Aorta (tissue), 5 donors: ENCODE measurements at places on chromosomes 4 and X. TPM values are rescaled to one million over a fixed set of nuclear protein-coding genes. Genes with fewer than 3 reads are reported as not detected.

GRCh38 chrX:51894697-51895336 lies 1.4 kb downstream of the MAGED1 start:
- no peaks in the 10 kb centered on the region for H3K36me3 ChIP-seq
- no peak for DNase-seq
- H3K4me1 ChIP-seq, result no peaks in the 10 kb centered on the region
- H3K4me3 ChIP-seq, result peak overlapping the region; percentile 58
- peak overlapping the region; percentile 69 for H3K27ac ChIP-seq

DNA sequence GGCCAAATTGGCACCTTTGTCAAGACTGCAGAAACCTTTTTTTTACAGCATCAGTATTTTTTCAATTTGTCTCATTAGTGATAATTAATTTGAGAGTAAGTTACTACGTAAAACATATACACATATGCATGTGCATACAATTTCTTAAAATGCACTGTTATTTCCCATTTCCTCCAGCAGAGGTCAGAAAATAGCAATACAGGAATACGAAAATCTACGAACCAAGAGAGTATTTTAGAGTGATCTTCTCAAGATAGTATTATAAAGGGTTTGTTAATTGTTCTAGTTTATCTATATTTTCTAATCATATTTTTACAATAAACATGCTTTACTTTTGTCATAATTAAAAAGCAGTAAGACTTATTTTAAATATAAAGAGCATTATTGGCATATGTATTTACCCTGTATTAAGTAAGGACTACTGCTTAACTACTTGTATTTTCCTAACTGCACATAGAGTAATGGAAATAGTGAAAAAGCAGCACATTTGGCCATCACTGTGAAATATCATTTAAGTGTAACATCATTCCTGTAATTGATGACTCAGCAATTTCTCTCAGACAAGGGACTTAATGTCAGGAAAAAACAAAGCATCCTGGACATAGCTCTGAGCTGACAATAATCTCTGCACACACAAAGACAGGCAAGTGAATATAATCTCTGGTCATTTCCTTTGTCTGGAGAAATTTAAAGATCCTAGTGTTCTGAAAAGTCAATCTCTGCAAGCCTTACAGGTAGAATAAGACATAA lies 45.6 kb downstream of the MAOB start:
- DNase-seq, result no peak
- no peaks in the 10 kb centered on the region for H3K36me3 ChIP-seq
- no peak overlapping the region for H3K27ac ChIP-seq
- no peaks in the 10 kb centered on the region for H3K4me1 ChIP-seq
- no peak overlapping the region for H3K4me3 ChIP-seq
- no peaks in the 10 kb centered on the region for H3K27me3 ChIP-seq

DNA sequence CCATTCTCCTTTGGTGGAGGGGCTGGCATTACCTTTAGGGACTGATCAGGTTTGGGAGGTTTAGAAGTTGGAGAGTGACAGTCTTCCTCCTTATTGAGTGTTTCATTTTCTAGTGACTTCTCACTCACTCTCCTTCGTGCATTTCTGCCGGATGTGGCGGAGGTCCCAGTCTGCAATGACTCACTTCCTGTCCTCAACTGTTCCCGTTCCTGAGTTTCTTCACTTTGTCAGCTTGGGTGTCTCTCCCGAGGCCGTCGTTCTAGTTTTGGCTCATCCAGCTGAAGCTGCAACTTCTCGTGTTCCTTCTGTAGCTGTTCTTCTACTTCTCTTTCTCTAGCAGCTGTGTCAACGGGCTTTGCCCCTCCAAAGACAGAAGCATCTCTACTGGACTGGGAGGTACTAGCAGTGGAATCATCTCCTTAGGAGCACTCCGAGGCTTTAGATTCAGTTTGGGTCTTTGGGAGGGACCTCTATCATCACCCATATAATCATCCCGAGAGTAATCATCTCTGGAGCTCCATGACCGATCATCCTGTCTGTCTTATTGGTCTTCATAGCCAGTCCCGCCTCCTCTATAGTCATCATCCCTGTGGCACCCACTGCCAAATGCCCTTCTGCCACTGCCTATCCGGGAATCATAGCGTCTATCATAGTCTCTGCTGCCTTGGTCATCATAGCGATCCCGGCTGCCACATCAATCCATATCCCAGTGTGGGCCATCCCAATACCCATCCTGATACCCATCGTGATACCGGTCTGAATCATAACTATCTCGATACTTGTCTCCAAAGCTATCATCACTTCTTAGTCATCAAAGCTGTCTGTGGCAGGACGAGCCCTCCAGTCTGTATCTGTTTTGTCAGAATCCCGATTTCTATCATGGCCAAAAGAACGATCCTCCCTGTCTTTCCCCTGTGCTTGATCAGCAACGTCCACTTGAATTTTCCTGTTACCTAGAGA lies 35.3 kb upstream of the VSIG4 start:
- no peaks in the 10 kb centered on the region for H3K36me3 ChIP-seq
- no peak overlapping the region for H3K4me3 ChIP-seq
- H3K27ac ChIP-seq, result no peak overlapping the region
- peak; percentile 81 for DNase-seq
- no peaks in the 10 kb centered on the region for H3K27me3 ChIP-seq

GRCh38 chr4:15331930-15332329 lies 95.9 kb upstream of the C1QTNF7 start:
- H3K36me3 ChIP-seq, result peaks cover 1% of the 10 kb centered on the region
- H3K27ac ChIP-seq, result no peak overlapping the region
- H3K4me1 ChIP-seq, result peaks cover 3% of the 10 kb centered on the region
- H3K27me3 ChIP-seq, result no peaks in the 10 kb centered on the region

- peak overlapping the region; percentile 19 for H3K27ac ChIP-seq
- H3K4me3 ChIP-seq, result no peak overlapping the region
- no peak for DNase-seq
- no peaks in the 10 kb centered on the region for H3K27me3 ChIP-seq
- H3K4me1 ChIP-seq, result no peaks in the 10 kb centered on the region
Measured at GRCh38 chrX:118761939-118762707, 34.7 kb downstream of the IL13RA1 start.

DNA sequence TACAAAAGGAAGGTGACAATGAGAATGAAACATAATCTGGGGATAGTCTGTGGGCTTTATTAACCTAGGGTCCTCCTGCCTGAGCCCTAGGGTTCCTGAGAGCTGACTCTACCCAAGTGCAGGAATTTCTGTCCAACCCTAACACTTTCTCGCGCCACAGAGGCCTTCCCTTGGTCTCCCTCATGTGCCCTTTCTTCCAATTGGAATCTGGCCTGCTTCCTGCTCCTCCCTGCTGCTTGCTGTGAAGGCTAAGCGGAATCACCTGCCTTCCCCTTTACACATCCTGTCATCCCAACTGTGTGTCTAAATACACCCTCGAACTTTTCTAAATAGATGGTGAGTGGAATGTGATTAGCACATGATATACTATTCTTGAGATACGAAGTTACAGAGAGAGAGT lies 5.9 kb downstream of the MAGEA11 start:
- H3K4me1 ChIP-seq, result no peaks in the 10 kb centered on the region
- H3K27me3 ChIP-seq, result no peaks in the 10 kb centered on the region
- DNase-seq, result no peak
- H3K4me3 ChIP-seq, result no peak overlapping the region

DNA sequence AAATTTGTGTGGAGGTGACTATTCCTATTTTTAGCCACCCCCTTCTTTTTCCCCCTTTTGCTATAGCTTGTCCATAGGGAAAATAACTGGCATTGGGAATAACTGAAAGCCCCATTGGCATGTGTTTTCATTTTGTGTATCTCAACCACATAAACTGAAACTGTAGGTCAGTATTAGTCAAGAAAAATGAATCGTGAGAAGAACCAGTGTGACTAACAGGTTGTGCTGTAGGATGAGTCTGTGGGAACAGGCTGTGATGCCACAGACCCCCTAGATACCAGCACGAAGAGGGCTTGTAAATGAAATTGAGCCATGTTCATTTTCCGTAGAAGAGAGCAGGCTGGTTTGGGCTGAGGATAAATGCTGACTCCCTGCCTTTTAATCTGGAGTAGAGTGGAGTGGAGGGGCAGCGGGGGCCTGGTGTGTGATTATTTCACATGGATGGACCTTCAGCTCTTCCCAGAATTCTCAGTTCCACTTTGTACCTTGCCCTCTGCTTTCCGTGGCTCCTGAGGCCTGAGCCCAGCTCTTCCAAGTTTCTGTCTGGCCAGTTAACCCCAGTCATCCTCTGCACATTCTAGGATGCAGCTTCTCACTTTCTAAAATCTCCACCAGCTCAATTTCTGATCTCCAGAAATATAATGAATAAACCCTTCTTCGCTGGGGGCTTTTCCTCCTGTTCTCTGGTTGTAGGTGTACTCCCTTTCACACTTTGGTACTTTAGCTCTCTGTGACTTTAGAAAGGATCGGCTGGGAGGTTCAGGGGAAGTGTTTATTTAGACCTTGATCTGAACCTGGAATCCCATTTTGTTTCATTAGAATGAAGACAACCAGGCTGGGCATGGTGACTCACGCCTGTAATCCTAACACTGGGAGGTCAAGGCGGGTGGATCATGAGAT lies 37.3 kb downstream of the DCUN1D4 start:
- no peak overlapping the region for H3K27ac ChIP-seq
- no peak overlapping the region for H3K4me3 ChIP-seq
- H3K27me3 ChIP-seq, result no peaks in the 10 kb centered on the region
- no peaks in the 10 kb centered on the region for H3K4me1 ChIP-seq
- no peaks in the 10 kb centered on the region for H3K36me3 ChIP-seq
- no peak for DNase-seq

- no peaks in the 10 kb centered on the region for H3K4me1 ChIP-seq
- H3K27me3 ChIP-seq, result no peaks in the 10 kb centered on the region
- no peaks in the 10 kb centered on the region for H3K36me3 ChIP-seq
Measured at GRCh38 chr4:1462009-1462767, 55.9 kb upstream of the NKX1-1 start.

DNA sequence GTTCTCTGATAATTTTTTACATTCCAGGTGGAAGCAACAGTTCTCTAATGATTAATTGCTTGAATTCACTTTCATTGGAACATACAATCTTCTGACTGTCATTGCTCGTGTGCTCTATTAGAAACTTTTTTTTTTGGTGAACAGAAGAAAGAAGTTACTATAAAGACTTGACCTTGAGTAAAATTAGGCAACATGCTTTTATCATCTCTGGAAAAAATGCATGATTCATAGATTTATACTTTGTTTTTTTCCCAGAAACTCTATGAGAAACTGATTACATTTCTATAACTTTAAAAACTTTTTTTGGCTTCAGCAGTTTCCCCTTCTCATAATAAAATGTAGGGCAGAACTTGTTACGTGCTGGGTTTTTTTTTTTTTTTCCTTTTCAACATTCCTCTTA lies 167.6 kb downstream of the ARHGAP10 start:
- no peak overlapping the region for H3K27ac ChIP-seq
- no peak overlapping the region for H3K4me3 ChIP-seq
- H3K36me3 ChIP-seq, result peaks cover 2% of the 10 kb centered on the region
- H3K27me3 ChIP-seq, result no peaks in the 10 kb centered on the region
- no peaks in the 10 kb centered on the region for H3K4me1 ChIP-seq

DNA sequence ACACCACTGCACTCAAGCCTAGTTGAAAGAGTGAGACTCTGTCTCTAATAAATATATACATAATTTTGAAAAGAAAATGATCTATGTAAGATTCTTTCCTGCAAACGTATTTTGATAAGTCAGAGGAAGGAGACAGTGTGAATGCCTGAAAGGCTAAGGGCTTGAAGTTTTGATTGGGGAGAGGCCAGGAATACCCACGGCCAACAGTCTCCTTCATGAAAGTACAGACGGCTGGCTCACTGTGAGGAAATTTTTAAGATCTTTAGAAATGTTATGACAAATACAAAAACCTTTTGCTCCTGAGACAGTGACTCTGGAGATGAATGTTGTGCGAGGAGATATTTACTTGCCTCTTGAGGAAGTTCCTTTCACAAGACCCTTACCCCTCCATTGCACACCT lies 111.4 kb upstream of the KLHL13 start:
- H3K4me1 ChIP-seq, result no peaks in the 10 kb centered on the region
- H3K4me3 ChIP-seq, result no peak overlapping the region

DNA sequence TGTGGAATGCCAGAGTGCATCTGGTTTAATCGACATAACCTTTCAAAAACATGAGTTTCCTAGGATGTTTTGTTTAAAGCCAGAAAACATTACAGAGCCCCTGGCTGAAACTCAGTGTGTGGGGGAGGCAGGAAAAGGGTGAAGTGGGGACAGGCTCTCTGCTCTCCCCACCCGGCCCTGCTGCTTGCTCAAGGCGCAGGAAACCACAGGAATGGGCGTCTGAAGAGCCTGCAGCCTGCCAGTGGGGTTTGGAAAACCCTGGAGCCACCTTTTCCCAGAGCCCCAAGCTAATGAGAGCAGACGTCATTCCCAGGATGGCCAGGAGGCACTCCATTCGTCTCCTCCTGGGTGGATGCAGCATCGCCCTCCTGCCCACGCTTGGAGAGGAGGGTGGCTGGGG lies 240.6 kb downstream of the AFAP1 start:
- H3K36me3 ChIP-seq, result no peaks in the 10 kb centered on the region
- H3K27me3 ChIP-seq, result no peaks in the 10 kb centered on the region
- H3K4me1 ChIP-seq, result no peaks in the 10 kb centered on the region
- H3K27ac ChIP-seq, result no peak overlapping the region
- no peak for DNase-seq

- H3K36me3 ChIP-seq, result no peaks in the 10 kb centered on the region
- H3K4me1 ChIP-seq, result no peaks in the 10 kb centered on the region
- H3K4me3 ChIP-seq, result no peak overlapping the region
- H3K27ac ChIP-seq, result no peak overlapping the region
- DNase-seq, result peak; percentile 58
Measured at GRCh38 chr4:3615386-3616286, 83.4 kb upstream of the LRPAP1 start.

GRCh38 chrX:10164879-10165278 lies 8.1 kb downstream of the CLCN4 start:
- no peak overlapping the region for H3K27ac ChIP-seq
- no peaks in the 10 kb centered on the region for H3K36me3 ChIP-seq
- H3K4me1 ChIP-seq, result no peaks in the 10 kb centered on the region
- no peak overlapping the region for H3K4me3 ChIP-seq
- no peak for DNase-seq
- no peaks in the 10 kb centered on the region for H3K27me3 ChIP-seq

DNA sequence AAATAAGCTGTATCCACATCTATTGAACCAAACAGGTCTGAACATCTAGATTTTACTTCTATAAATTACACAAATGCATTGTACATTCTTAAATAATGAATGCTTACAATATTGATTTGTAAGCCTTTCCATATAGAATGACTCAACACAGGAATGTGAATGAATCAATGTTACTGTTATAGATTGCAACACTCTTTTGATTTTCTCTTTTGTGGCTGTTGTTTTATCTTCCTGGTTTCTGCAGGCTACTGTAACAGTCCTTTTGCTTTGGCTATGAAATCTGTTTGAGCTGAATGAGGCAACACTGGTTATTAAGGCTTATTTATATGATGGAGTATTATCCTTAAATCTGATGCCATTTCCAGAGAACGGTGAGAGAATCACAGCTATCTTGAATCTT lies 49.5 kb downstream of the GPR50 start:
- H3K27me3 ChIP-seq, result no peaks in the 10 kb centered on the region
- H3K4me3 ChIP-seq, result no peak overlapping the region
- no peaks in the 10 kb centered on the region for H3K36me3 ChIP-seq
- H3K4me1 ChIP-seq, result no peaks in the 10 kb centered on the region
- no peak for DNase-seq

The KCTD8 gene
- total RNA-seq, result 0.75 TPM

The RHOXF1 gene
- 0.69 TPM for total RNA-seq

The ETDB gene
- total RNA-seq, result not detected

The NDST3 gene
- not detected for total RNA-seq

The GPR173 gene
- total RNA-seq, result 7.1 TPM

The XK gene
- total RNA-seq, result 1.7 TPM

The RP2 gene
- total RNA-seq, result 11.0 TPM

The IL2 gene
- total RNA-seq, result not detected

The GPR78 gene
- not detected for total RNA-seq

The CFAP99 gene
- total RNA-seq, result not detected

The CT45A8 gene
- not detected for total RNA-seq

The CYSLTR1 gene
- total RNA-seq, result 3.0 TPM
